Aorta (tissue), 5 donors: ENCODE measurements at places on chromosomes 11 and 22. TPM values are rescaled to one million over a fixed set of nuclear protein-coding genes. Genes with fewer than 3 reads are reported as not detected.
A peak's percentile ranks its signal among the peaks of the same experiment; 100 is the strongest.

DNA sequence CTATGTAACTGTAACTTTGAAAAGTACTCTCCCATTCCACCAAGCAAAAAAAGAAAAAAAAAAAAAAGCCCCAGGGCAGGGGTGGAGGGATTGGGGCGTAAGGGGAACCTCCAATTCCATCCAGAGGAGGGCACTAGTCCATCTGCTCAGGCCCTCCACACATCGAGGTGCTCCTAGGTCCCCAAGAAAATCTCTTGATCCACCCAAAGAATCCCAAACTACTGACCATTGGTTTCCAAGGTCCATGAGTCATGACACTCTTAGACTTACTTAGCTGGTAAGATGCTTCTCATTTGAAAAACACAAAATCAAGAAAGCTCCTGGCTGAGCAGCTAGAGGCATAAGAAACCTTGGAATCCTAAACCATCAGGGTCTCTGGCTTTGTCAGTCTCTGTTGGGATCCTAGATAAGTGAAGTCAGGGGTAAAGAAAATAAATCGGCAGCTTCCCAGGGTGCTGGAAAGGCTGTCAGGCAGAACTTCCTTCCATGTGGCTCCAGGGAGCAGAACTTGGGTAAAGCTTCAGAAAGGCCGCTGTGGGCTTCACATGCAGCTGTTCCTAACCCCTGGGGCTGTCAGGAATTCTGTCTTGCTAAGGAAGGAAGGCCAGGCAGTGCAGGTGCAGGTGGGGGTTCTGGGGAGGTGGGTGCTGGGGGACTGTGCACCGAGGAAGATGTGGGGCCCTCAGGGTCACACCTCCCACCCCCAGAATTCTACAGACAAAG lies 49.4 kb upstream of the ADA2 start:
- peak; percentile 50 for DNase-seq
- no peaks in the 10 kb centered on the region for H3K36me3 ChIP-seq
- H3K27me3 ChIP-seq = no peaks in the 10 kb centered on the region
- H3K27ac ChIP-seq = no peak overlapping the region

GRCh38 chr11:40921246-40921645 lies 538.2 kb downstream of the LRRC4C start:
- H3K27ac ChIP-seq = no peak overlapping the region
- no peaks in the 10 kb centered on the region for H3K27me3 ChIP-seq
- no peaks in the 10 kb centered on the region for H3K36me3 ChIP-seq
- DNase-seq = no peak
- no peaks in the 10 kb centered on the region for H3K4me1 ChIP-seq
- no peak overlapping the region for H3K4me3 ChIP-seq

- H3K27ac ChIP-seq = no peak overlapping the region
- no peak overlapping the region for H3K4me3 ChIP-seq
- H3K4me1 ChIP-seq = no peaks in the 10 kb centered on the region
- no peaks in the 10 kb centered on the region for H3K36me3 ChIP-seq
Observed at GRCh38 chr11:113247966-113248365, 66.4 kb upstream of the TTC12 start.

GRCh38 chr22:29202212-29203192 lies 3.2 kb upstream of the EMID1 start:
- no peak overlapping the region for H3K27ac ChIP-seq
- no peak overlapping the region for H3K4me3 ChIP-seq
- DNase-seq = peak; percentile 82
- H3K4me1 ChIP-seq = no peaks in the 10 kb centered on the region
- H3K27me3 ChIP-seq = no peaks in the 10 kb centered on the region
- no peaks in the 10 kb centered on the region for H3K36me3 ChIP-seq

- DNase-seq = peak; percentile 36
- no peaks in the 10 kb centered on the region for H3K36me3 ChIP-seq
- H3K4me1 ChIP-seq = no peaks in the 10 kb centered on the region
- H3K27me3 ChIP-seq = no peaks in the 10 kb centered on the region
Observed at GRCh38 chr22:49760630-49761571, 66.8 kb downstream of the BRD1 start.

DNA sequence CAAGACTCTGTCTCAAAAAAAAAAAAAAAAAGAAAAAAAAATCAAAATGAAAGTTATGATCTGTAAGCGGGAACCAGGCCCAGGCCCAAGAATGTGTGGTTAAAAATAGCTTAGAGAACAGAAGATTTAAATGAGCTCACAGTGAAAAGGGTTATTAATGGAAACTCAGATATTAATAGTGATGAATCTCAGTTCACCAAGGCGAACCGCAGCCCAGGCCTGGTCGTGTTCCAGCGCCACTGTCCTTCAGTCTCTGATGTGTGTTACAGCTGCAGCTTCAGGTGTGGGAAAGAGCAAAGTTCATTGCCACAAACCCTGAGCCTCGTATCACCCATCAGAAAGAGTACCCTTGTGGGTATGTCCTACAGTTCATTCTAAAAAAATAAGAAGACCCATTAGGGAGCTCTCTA lies 107.1 kb downstream of the GAB2 start:
- H3K27ac ChIP-seq = no peak overlapping the region
- H3K4me1 ChIP-seq = peaks cover 8% of the 10 kb centered on the region
- no peak overlapping the region for H3K4me3 ChIP-seq
- H3K36me3 ChIP-seq = no peaks in the 10 kb centered on the region
- DNase-seq = peak; percentile 86

- H3K4me1 ChIP-seq = no peaks in the 10 kb centered on the region
- H3K27ac ChIP-seq = no peak overlapping the region
- H3K27me3 ChIP-seq = no peaks in the 10 kb centered on the region
- H3K36me3 ChIP-seq = no peaks in the 10 kb centered on the region
- H3K4me3 ChIP-seq = no peak overlapping the region
Observed at GRCh38 chr11:55658031-55658573, 3.9 kb upstream of the OR4C6 start.

DNA sequence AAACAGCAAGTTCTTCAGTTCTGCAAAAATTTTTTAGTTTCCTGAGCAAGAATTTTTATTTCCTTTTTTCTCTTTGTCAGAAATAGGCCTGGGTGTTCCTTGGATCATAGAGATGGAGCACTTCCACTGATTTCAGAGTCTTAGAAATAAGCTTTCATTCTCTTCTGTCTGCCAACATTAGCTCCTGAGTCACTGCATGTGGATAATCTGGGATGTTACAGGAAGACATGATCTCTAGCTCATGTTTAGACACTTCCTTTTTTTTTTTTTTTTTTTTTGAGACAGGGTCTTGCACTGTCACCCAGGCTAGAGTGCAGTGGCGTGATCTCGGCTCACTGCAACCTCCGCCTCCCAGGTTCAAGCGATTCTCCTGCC lies 13.2 kb upstream of the TMEM218 start:
- H3K36me3 ChIP-seq = no peaks in the 10 kb centered on the region
- DNase-seq = no peak
- no peaks in the 10 kb centered on the region for H3K27me3 ChIP-seq
- H3K4me3 ChIP-seq = no peak overlapping the region
- H3K4me1 ChIP-seq = no peaks in the 10 kb centered on the region

DNA sequence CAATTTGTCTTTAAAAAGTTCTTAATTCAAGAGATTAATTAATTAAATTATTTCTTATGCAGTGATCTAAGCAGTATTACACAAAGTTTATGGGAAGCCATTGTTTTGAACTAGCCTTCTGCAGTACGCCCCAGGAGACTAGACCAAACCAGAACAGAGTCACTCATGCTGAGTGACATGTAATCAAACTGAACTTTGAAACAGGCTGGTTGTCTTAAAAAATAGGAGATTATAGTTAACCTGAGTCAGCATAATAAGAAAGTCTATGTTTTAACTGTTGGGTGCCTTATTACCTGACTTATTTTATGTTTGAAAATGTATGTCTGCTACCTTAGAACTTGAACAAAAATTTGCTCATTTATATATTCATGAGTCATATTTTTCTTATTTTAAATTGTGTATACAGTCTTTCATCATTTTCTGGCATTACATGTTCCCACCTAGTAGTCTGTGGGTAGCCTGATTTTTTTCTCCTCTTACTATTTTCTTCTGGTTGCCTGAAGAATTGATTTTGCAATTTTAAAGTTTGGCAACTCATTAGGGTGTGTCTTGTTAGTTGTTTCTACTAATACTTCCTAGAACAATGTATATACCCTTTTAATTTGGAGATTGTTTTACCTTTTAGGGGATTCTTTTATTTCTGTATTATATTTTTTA lies 161.4 kb downstream of the AASDHPPT start:
- no peak overlapping the region for H3K27ac ChIP-seq
- H3K4me1 ChIP-seq = no peaks in the 10 kb centered on the region
- H3K27me3 ChIP-seq = no peaks in the 10 kb centered on the region
- DNase-seq = no peak

Gene TMEM121B
- total RNA-seq = 0.68 TPM

Gene CNIH2
- 1.1 TPM for total RNA-seq
